ENCODE measurements at places on chromosomes 13 and 19.

DNA sequence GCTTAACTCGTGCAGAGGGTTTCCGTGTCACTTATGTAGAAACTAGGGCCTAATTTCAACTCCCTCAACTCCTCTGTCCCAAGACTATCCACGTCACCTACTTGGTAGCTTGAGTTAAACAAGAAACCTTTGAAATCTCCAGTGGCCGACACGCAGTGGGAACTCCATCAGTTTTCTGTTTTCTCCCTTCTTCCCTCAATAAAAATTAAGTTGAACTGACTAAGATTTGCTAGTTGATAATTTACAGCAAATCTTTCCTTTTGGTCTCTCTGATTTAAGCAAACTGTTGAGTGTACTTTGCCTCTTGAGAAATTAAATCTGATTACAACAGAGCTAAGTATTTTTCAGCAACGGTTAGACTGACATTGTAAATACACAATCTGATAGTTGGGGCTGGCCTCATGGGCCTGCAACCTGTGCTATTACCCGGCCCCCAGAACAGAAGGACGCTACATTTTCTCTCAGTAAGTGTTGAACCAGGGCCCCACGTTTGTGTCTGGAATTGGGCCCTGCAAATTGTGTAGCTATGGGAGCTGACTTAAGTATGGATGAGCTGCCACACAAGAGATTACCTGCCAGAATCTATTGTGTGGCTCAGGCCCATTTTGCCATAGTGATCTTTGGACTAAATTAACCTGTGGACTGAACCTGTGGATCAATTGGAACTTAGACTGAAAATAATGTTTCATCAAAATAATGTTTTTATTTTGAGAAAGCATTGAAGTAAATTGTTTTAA, 708 bp upstream of the ESD start:
- DNase-seq, result no peak

GRCh38 chr19:13163609-13164342, 13.6 kb downstream of the IER2 start:
- no peak for DNase-seq

DNA sequence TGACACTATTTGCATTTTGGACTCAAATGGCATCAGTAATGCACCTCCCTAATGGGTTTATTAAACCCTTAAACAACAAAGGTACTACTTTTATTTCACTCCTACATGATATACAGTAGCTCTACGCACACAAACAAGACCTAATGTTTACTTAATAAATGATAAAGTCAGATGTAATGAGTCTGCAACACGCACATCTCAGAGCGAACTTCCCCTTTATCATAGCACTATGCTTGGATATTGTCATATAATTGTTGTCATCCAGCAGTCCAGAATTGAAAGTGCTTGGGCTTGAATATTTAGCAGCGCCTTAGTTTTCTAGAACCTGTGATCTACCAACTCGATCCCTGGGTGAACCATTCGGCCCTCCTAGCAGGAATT, 772 bp downstream of the PARP4 start:
- no peak for DNase-seq

DNA sequence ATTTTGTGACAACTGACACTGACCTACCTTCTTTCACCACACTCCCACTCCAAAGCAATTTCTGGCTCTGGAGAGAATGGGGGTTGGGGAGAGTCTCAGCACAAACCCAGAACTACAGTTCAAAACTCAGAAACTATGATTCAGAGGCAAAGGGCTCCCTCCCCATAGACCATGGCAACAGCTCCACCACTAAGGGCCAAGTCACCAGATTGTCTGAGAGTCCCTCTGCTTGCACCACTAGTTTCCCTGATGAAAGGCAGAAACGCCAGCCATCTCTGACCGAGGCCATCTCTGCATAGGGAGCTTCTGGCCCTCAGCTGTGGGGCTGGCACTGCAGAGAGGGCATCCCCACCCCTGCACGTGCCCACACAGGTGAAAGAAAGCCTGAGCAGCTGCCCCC, 112.4 kb upstream of the VSTM2B start:
- DNase-seq, result no peak

DNA sequence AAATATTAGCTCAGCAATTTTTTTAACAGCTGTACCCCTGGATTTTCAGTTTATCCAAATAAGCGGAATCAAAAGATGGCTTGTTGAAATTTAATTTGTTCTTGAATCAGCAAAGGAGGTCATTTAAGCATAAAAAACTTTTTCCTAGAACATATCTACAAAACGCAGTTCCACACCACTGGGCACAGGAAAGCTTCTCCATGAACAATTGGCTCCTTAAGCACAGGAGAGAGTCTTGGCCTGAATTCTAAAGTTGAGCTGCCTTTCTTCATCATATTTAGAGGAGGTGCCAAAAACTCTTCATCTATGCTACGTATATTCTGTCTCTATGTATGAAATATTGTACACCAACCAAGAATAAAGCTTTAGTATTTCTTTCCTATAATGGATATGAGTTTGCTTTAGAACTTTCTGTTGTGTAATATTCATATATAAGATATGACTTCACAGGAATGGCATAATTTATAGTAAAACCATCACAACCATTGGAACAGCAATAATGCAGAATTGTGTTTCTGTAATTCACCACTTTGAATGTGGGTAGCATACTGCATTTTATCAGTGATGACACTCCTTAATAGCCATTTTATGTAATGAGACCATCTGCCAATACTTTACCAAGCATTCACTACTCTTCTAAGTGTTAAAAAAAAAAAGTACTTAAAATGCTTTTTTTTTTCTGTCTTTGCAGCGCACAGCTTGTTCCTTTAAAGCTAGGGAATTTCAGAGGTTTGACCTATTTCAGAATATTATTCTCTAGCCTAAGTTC, 263.7 kb downstream of the SLITRK6 start:
- DNase-seq, result no peak

DNA sequence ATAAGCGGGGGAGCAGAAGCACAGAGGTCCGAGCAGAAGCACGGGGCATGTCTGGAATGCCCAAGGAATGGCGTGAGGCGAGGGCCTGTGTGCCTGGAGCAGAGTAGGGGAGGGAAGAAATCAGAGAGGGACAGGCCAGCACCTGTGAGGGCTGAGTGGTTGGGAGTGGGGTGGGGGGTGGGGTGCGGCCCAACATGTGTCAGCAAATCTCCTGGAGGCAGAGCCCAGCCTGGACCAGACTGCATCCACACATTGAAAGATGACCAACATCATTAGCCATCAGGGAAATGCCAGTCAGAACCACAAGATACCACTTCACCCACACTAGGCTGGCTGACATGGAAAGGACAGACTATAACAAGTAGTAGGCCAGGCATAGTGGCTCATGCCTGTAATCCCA, 11.2 kb downstream of the CLASRP start:
- no peak for DNase-seq

DNA sequence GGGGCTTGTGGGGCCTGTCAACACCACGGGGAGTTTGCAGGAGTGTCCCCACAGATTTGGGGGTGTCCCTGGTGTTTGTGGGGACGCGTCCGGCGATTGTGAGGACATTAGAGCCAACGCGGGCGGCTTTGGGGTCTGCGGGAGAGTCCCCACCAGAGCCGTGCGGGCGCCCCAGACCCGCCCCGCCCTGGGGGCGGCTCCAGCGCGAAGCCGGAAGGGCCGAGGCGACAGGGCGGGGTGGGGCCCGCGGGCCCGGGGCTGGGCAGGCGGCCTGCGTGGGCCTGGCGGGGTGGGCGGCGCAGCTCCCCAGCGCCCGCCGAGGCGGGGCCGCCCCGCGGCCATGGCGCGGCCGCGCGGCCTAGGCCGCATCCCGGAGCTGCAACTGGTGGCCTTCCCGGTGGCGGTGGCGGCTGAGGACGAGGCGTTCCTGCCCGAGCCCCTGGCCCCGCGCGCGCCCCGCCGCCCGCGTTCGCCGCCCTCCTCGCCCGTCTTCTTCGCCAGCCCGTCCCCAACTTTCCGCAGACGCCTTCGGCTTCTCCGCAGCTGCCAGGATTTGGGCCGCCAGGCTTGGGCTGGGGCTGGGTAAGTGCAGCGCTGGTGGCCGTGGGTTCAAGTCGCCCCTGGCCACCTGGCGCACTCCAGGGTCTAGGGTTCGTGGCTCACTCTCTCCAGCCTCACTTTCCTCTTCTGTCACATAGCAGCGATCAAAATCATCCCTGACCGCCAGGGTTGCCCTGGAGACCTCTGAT, 10.3 kb downstream of the PDE4A start:
- DNase-seq, result no peak

DNA sequence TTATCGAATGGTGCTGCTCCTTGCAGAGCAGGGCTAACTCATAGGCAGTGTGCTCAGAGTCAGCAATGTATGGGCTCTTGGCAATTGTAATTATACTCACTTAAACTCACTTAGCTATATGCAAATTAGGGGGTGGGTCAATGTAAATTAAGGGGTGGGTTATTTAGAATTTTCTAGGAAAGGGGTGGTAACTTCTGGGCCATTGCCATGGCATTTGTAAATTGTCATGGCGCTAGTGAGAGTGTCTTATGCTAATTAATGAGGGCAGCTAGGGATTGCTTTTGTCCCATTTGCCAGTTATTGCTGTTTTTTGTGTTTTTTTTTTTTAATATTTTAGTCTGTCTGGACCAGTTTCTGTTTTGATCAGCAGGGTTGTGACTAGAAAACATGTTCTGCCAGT, 68.4 kb downstream of the DIAPH3 start:
- no peak for DNase-seq

- DNase-seq, result no peak
Observed at GRCh38 chr13:109645831-109646230, 140.6 kb downstream of the IRS2 start.

GRCh38 chr13:33262062-33262487, 23.5 kb downstream of the STARD13 start:
- no peak for DNase-seq

GRCh38 chr13:35309706-35310105, 166.8 kb downstream of the MAB21L1 start:
- no peak for DNase-seq

DNA sequence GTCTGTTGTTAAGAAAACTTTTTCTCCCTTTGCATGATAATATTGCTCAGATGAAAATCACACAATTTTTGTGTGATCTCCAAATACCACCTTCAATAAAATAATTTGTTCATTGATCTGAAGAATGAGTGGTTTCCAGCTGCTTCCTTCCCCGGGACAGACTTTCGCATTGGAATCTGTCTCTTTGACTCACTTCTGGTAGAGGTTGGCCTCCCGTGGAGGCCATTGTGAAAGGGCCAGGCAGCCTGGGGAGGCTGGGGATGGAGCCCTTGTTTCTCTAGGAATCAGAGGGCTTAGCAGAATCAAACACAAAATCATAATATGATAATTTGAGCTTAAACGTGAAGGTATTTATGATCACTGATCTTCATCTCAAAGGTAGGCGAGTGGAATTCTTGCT, 135.0 kb upstream of the ZNF536 start:
- DNase-seq, result no peak

GRCh38 chr13:51818781-51819511, 15.0 kb upstream of the DHRS12 start:
- no peak for DNase-seq

- no peak for DNase-seq
Observed at GRCh38 chr19:17767559-17767958, 16.3 kb downstream of the FCHO1 start.

DNA sequence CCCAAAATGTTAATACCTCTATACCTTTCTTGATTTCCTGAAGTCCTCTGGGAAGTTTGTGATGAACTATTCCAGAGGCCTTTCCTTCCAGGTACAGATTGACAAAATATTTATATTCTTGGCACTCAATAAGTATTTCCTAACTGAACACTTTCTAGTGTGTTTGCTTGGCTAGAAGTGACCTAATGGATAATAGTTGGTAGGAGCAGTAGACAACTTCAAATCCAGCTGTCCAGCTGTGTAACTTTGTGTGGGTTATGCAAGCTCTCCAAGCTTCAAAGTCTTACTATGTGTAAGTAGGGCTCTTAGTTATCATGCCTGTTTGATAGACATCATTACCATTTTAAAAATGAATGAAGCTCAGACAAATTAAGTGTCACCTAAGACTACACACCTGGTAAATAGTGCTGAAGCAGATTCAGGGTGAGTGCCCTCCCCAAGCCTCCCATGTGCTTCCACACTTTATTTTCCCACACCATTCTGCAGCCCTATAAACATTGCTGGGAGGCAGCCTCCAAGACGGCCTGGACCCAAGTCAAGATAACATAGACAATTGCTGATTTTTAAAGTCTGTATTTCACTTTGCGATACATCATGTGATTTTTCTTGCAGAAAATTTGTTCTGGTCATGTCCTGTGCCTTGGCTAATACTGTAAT, 196.6 kb downstream of the NALCN start:
- DNase-seq, result no peak

DNA sequence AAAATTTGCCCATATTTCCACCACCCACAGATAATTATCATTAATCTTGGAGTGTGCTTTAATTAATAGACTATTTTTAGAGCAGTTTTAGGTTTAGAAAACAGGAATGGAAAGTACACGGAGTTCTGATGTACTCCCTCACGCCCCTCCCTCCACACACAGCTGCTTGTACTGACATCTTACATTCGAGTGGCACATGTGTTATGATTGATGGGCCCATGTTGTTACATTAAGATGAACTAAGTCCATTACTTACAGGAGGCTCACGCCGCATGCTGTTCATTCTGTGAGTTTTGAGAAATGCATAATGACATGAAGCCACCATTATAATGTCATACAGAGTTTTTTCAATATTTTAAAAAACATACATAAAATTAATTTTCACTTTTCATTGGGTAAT, 1.2 kb upstream of the SPATA13 start:
- DNase-seq, result no peak

GRCh38 chr19:11480715-11481533, at the start of gene ELAVL3:
TSS of gene ELAVL3 (minus strand) at chr19:11481046. CDS start at chr19:11480608, 438 bp downstream.
- DNase-seq, result no peak

DNA sequence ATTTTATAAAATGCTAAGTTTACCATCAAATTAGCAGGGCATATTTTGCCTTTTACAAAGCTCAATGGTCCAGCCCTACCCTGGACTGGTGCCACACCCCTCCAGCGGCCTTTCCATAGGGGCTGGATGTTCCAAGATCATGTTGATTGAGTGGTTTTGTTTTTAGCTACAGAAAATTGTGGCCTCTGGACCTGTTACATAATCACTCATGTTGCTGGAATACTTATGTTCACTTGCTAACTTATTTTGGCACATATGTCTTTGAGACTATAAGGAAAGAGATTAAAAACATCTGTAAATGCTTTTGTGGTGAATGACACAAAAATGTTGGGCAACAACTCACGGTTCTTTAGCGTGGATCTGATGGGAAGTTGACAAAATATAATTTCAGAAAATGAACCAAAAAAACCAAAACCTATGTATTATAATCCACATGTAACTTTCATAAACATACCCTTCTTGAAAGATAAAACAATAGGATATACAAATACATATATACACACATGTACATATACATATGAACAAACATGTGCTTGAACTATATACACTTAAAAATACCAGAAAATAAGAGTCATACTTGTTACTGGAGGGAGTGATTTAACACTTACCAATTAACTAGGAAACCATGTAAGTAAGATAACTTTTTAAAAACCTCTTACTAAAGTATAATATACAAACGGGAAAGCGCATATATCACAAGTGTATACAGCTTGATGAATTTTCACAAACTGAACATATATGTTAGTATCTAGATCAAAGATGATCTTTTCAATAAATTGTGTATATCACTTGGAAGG, 46.6 kb upstream of the SLC15A1 start:
- no peak for DNase-seq

Data from activated CD8-positive, alpha-beta memory T cell treated with anti-CD3 and anti-CD28 coated beads for 1 hour (primary cell).